ENCODE measurements at places on chromosomes 2 and 18.

DNA sequence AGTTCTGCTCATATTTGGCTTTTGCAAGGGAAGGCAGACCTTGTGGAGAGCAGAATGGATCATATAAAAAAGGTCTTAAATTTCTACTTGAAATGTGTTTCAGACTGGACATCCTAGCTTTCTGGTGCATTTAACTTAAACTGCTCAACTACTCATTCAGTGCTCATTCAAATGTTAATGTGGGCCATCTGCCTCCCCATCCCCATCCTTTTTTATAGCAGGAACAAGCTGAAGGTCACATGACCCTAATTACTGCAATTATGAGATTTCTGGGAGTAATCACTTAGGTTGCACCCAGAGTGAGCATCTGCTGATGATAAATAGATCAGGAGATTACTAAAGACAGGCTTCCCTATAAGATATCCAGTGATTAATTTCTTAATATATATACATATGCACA, 96.1 kb downstream of the MAP2 start:
- DNase-seq, result peak; percentile 60

GRCh38 chr2:235347691-235348090, 146.2 kb upstream of the AGAP1 start:
- DNase-seq, result no peak

- DNase-seq, result peak; percentile 54
Observed at GRCh38 chr2:233053928-233054784, 6.0 kb upstream of the INPP5D start.

GRCh38 chr2:230828272-230828961, 36.3 kb upstream of the ITM2C start:
- DNase-seq, result no peak

DNA sequence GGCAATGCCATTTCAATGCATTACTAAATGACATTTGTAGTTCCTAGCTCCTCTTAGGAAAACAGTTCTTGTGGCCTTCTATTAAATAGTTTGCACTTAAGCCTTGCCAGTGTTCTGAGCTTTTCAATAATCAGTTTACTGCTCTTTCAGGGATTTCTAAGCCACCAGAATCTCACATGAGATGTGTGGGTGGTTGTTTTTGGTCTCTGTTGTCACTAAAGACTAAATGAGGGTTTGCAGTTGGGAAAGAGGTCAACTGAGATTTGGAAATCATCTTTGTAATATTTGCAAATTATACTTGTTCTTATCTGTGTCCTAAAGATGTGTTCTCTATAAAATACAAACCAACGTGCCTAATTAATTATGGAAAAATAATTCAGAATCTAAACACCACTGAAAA, 45.3 kb downstream of the HADHB start:
- DNase-seq, result no peak

DNA sequence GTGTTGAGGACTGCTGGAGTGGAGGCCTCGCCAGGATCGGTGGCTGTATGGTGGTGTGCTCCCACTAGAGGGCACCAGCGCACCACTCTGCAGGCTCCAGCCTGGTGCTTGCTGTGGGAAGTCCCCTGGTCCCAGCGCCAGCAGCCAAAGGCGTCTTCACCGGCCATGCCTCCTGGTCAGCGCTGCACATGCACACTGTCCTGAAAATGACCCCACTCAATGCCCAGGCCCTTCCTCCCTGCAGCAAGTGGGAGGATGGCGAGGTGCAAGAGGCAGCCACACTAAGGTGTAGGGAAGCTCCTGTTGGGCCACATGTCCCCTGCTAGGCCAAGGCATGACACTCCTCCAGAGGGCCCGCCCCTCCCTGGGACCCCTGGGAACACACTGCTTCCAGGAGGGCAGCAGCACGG, 136.5 kb downstream of the CTIF start:
- DNase-seq, result peak; percentile 58

- no peak for DNase-seq
Observed at GRCh38 chr2:224847381-224847780, 131.2 kb upstream of the CCDC195 start.

Data from NCI-H1105 (cell line).